Nephron progenitor cell (in vitro differentiated cells): ENCODE measurements at places on chromosomes 12 and 14.

DNA sequence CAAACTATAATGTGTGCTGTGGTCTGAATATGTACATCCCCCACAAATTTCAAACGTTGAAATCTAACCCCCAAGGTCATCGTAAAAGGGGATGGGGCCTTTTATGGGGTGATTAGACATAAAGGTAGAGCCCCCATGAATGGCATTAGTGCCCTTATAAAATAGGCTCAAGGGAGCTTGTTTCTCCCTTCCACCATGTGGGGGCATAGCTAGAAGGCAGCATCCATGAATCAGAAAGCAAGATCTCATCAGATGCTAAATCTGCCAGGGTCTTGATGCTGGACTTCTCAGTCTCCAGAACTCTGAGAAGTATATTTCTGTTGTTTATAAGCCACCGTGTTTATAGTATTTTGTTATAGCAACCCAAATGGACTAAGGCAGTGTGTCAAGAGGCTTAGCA, 33.4 kb upstream of the IGF1 start:
- DNase-seq = no peak

DNA sequence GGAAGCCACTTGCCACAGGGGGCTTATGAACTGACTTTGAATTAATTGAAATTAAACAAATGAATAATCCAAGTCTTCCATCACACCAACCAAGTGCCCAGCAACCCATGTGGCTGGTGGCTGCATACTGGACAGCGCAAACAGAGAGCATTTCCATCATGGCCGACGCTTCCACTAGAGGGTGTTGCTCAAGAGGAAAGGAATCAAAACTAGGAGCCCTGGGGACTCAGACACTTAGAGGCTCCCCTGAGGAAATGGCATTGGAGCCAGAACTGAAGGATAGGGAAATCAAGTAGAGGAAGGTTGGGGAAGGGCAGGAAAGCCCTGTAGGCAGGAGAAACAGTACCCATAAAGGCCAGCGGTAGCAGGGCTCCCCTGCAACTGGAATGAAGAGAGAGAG, 50.6 kb upstream of the NUAK1 start:
- no peak for DNase-seq

DNA sequence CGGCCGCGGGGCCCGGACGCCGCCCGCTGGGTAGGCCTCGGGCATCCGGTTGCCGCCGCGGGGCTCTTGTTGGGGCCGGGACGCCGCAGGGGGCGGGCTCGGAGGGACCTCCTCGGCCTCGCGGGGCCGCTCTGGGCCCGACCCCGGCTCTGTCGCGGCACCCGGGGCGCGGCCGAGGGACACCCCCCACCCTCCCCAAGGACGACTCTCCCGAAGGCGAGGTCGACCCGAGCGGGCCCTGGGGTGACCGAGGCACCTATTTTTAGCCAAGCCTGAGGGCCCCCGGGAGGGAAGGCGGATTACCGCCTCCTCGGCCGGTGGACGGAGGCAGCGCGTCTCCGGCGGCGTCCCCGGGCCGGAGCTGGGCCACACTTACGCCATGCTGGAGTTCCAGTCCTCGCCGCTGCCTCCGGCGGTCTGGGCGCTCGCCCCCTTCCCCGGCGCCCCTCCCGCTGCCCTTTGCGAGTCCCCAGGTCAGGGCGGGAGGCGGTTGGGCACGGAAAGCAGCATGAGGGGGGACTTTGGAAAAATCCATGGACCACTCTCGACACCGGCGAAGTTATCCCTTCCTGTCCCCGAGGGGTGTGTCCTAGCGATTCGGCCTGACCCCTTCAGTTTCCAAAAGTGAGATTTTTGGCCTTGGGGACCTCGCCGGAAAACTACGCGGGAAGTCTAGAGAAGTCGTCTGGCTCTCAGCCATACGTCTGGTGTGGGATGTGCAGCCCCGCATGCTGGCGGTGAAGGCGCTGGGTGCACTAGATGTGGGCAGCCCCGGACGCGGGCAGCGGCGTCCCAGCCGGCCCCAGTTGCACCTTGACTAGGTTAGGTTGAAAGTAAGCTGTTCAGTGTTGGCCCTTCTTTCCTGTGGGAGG, 699 bp downstream of the KTN1 start:
- DNase-seq = peak; percentile 66

DNA sequence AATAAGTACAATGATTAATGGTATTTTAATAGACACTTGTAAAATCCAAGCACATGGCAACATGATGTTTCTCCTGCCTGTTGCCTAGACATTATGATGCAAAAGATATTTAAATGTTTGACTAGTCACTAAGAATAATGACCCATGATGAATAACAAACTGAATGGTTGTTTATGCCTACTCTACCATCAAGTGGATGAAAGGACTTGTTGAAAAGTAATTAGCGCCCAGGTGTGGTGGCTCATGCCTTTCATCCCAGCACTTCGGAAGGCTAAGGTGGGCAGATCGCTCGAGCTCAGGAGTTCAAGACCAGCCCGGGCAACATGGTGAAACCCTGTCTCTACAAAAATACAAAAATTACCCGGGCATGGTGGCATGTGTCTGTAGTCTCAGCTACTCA, 30.7 kb downstream of the KIF21A start:
- no peak for DNase-seq

DNA sequence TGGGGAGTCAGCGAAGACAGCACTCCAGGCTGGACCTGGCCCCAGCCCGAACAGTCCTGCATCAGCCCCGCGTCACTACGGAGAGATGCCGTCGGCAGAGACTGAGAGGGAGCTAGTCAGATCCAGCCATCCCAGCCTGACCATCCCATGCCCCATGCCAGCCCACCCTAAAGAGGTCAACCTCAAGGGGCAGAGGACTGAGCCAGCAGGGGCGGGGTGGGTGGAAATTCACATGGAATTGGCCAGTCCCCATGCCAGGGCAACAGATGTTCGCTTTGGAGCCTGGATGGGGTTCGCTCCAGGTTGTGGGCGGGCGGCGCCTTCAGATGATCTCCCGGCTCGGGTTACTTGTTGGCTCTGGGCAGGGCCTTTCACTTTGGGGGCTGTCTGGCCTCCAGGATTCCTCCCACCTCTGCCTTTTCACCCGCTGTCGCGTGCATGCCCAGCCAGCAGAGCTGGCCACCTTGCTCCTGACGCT, 154.3 kb downstream of the TSPAN9 start:
- peak; percentile 68 for DNase-seq

DNA sequence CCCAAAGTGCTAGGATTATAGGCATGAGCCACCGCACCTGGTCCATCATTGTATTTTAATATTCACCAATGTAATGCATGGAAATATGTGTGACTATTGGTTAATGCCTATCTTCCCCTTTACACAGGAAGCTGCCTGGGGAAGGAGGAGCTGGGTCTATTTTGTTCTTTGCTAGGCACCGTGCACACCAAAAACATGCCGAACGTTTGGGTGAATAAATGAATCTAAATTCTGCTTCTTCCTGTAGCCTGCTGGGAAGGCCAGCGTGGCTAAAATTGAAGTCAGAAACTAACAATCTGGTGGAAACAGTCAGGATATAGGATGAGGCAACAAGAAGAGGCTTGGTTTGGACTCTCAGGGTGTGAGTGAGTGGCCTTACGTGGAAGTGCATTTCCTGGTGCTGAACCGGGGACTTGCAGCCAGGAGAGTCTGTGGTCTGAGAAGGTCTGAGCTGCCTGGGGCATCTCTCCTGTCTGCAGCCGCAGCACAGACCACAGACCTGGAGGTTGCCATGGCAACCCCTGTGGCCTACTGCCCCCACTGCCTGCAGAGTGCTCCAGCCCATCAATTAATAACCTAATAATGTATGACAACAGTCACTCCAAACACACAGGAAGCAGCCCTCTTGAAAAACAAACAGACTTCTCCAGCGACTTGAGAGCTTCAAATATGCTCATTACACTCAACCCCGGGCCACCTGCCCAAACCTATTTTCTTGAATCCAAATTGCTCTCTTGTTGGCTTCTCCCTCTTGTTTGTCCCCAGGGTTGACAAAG, 5.5 kb upstream of the GPR68 start:
- DNase-seq = peak; percentile 48

DNA sequence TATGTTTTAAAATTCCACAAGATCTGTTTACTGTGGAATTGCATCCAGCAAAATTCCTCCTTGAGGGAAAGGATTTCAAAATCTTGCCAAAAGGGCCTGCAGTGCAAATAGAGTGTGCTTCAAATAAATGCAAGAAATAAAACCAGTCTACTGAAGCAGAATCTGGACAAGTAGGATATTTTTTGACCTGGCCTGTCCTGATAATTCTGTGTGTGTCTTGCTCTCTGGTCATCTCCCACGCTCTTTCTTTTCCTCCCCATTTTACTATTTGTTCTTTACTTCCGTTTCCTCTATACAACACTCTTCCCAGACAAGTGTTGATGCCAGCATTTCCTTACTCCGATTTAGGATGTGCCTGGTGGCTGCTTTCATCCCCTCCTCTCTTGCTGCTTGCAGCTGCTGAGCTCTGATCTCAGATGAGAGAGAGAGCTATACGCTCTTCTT, 115.9 kb downstream of the GPR135 start:
- DNase-seq = no peak
